ENCODE measurements at places on chromosomes 5 and 9.

DNA sequence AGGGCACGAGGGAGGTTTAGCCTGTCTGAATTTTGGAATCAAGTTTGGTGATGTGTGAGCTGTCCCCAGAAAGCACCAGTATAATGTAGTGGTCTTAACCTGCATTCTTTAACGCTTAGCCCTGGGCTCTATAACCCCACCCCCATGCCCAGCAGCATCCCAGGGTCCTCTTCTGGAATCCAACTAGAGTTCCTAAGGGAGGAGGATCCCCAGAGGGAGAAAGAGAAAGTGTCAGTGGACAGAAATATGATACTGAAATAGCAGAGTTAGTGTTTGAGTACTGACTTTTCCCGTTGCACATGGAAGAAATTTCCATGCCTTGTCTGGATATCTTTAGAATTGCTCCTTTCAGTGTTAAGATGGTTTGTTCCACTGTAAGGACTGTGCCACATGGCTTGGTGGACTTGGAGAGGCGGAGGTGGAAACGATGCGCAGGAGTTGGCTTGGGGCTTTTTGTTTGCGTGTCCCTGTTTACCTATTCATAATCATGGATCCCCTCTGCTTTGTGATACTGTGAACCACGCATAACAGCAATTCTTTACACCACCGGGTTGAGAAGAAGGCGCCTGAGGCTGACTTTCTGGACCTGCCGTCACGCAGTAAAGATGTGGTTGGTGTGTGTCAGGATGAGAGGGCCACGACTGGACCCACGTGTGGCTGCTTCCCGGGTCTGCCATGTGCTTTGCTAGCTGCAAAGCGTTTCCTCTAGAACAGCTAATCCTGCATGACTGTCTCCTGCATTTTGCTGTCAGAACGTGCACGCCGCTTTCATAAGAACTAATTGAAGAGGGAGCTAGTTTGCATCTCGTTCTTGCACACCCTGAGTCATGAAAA lies 142.3 kb downstream of the SMARCA2 start:
- no peak for DNase-seq

DNA sequence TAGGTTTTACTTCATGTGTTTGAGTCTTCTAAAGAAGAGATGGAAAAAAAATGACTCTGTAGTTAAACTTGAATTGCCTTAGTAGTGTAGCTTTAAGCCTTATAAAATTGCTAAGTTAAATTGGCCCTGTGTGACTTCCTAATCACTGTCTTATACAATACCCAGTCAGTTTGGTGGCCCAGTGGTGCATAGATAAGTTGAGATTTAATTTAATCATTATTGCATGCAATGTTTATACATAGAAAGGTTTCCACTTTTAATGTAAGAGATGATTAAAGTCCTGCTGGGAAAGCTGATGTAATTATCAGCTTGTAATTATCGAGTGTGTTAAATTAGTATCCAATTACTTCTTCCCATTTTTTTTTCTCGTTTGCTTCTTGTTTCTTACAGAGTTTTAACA lies 187.1 kb downstream of the TRIO start:
- DNase-seq = no peak

- DNase-seq = peak; percentile 81
These were observed at the start of gene CD180 for GRCh38 chr5:67196537-67197059. TSS of gene CD180 (minus strand) at chr5:67196799. CDS start at chr5:67196641, 158 bp downstream.

DNA sequence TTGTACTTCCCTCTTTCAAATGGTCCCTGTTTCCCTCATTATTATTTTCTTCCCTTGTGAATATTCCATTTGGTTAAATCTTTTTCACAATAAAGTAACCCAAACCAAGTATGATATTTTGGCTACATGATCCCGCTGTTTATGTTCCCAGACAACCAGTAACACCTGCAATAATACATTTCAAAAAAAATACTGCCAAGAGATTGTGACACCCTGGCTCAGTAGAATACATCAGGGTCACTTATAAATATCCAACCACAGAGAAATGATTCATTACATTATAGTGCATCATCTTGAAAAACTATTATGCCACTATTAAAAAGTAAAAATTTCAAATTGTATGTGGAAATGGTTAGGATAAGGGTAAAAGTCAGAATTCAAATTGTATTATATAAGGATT lies 7.2 kb upstream of the OXCT1 start:
- DNase-seq = no peak

- DNase-seq = no peak
These were observed 134.0 kb downstream of the GCNT1 start for GRCh38 chr9:76592974-76593347.

DNA sequence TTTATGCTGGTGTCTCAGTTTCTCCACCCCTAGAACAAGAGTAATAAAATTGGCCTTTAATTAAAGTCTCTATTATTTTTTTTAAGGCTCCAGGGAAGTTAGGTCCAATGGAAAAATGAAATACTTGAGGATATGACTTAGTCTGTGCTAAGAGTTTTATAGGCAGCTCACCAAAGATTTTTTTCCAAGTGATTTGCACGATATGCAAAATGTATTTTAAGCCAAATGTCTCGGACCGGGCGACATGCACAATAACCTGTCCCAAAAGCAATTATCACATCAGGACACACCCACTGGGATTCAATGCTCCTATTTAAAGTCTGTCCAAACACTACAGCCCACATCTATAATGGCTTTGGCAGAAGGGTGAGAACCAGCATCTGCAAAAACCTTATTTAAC lies 136.1 kb upstream of the ANKH start:
- no peak for DNase-seq

GRCh38 chr9:3285365-3286161 lies 240.2 kb downstream of the RFX3 start:
- no peak for DNase-seq

DNA sequence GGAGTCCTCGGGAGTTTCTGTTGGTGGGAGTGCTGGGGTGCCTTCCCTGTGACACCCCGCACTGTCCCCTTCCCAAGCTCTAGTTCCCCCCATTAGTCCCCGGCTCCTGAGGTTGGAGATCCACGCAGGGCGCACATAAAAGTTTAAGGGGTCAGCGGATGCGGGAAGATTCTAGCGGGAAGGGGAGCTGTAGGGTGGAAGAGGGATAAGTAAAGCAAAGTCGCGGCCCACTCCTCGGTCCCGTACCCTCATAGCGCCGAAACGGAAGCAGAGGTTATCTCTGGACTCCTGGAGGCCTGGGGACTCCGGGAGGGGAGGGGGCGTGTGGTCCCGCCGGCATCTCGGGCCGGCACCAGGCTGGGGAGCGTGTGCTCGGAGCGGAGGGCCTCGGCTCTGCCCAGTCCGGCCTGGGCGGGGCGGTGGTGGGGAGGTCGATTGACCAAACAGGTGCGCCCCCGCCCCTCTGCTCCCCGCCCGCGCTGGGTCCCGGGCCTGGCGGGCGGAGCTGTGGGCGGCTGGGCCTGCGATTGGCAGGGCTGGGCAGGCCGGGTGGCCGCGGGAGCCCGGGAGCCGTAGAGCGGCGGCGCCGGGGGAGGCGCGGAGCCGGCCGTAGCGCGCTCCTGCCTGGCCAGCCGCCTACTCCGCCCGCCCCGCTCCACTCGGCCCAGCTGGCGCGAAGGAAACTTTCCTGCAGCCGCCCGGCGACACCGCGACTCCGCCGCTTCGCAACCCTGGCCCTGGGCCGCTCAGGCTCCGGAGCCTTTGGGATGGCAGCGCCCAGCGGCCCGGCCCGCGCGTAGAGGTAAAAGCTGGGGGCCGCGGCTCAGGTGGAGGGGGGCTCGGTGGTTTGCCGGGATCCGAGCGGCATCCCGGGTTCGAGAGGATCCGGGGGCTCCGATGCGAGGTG lies 52.2 kb upstream of the DAB2IP start:
- peak; percentile 22 for DNase-seq

GRCh38 chr9:98306384-98307145 lies 51.1 kb upstream of the TBC1D2 start:
- DNase-seq = no peak

- no peak for DNase-seq
These were observed 31.2 kb downstream of the NKD2 start for GRCh38 chr5:1039706-1040260.

DNA sequence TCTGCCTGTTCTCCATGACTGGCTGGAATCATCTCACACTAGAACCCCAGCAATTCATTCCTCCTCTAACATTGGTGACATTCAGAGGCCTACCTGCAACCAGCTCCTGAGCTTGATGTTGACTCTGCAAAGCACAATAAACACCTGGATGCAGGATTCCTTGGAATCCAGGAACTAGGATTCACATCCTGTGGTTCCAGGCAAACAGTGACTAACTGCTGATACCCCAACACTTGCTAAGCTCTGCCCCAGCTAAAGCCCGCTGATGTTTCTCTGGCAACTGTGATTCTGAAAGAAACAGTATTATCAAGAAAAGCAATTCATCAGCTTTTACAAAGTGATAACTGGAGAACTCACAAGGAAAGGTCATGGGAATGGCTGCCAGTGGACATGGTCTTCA lies 29.2 kb downstream of the SUSD1 start:
- no peak for DNase-seq

- no peak for DNase-seq
These were observed 20.9 kb downstream of the ENG start for GRCh38 chr9:127833555-127833954.

- no peak for DNase-seq
These were observed 13.2 kb downstream of the SEMA4D start for GRCh38 chr9:89484475-89485404.

DNA sequence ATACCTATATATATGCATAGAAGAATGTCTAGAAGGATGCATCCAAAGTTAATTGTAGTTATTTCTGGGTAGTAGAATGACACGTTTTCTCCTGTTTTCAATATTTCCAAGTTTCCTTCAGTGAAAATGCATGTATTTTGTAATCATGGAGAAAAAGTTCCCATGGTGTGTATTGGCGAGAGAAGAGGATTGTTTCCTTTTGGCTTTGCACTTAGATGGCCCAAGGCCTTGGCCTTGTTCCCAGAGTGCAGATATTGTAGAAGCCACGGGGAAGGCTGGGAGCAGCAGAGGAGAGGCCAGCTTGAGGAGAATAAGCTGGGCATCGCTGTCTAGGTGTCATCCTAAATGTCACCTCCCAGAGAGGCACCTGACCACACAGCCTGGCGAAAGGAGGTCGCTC lies 44.0 kb downstream of the IRF1 start:
- DNase-seq = peak; percentile 4

DNA sequence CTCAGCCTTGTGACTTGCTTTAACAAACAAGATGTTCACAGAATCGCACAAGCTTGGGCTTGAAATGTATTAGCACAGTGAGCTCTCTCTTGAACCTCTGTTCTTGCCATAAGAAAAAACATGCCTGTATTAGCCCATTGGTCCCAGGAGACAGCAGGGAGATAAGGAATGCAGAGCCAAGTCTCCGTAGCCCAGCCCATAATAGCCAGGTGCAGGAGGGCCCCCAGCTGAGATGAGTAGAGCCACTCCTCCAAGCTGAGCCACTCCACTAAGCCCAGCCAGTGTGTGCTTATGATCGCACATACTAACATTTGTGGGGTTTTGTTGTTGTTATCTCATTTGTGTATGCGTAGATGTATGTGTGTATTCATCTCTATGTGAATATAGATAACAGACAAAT lies 21.6 kb upstream of the SVEP1 start:
- DNase-seq = no peak

DNA sequence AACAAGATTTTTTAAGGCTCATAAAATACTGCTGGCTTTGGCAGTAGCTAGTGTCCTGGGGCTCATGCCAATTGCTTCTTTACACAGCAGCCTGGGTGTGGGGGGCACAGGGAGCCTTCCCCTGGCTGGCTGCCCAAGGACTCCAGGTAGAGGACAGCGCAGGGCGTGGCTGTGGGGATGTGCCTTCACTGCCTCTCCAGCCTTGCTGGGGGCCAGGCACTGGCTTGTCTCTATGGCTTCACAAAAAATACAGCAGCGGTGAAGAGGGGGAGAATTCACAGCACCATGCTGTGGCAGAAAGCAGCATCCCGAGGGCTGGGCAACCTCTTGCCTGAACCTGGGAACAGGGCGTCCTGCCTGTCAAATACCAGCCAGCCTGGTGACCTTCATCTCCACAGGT lies 57.4 kb downstream of the DAP start:
- peak; percentile 73 for DNase-seq

- DNase-seq = peak; percentile 31
These were observed 71.5 kb downstream of the DAP start for GRCh38 chr5:10689391-10690081.

GRCh38 chr9:92669527-92669889 lies 423 bp downstream of the IPPK start:
- no peak for DNase-seq

DNA sequence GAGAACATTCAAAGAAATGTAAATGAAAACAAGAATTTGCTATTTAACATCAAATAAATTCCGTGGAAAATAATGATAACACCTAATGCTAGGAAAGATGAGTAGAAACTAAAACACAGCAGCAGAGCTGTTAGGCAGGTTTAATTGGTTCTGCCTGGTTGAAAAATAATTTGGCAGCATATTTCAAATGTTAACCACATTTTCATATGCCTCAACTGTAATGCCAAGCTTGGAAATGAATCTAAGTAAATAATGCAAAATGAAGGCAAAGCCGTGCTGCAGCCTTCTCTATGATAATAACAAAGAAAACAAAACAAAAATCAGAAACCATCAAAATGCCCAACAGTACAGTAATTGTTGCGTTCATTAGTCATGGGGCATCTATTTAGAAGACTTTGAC lies 79.9 kb upstream of the MSX2 start:
- DNase-seq = no peak
